ENCODE measurements at places on chromosomes 5 and 9. TPM values are rescaled to one million over a fixed set of nuclear protein-coding genes. Genes with fewer than 3 reads are reported as not detected.

PRR16 gene
- total RNA-seq: not detected

ADAMTSL1 gene
- total RNA-seq: not detected

SLC4A9 gene
- not detected for total RNA-seq

LTC4S gene
- total RNA-seq: 0.35 TPM

STOM gene
- 43.6 TPM for total RNA-seq

SHOC1 gene
- total RNA-seq: not detected

SPATA6L gene
- 1.9 TPM for total RNA-seq

TOPORS gene
- total RNA-seq: 28.8 TPM

TLX3 gene
- total RNA-seq: not detected

MRPS2 gene
- 44.4 TPM for total RNA-seq

EPB41L4A gene
- total RNA-seq: 0.07 TPM

IL13 gene
- not detected for total RNA-seq

DAPK1 gene
- 34.0 TPM for total RNA-seq

RGS3 gene
- total RNA-seq: 26.7 TPM

CKMT2 gene
- total RNA-seq: 1.2 TPM

CDC37L1 gene
- total RNA-seq: 21.6 TPM

PCA3 gene
- not detected for total RNA-seq

DOK3 gene
- 1.4 TPM for total RNA-seq

ZFYVE16 gene
- 55.7 TPM for total RNA-seq

INSL4 gene
- not detected for total RNA-seq

ITGA1 gene
- total RNA-seq: 23.1 TPM

SGCD gene
- not detected for total RNA-seq

SCGB3A2 gene
- total RNA-seq: not detected

ECSCR gene
- not detected for total RNA-seq

NPR3 gene
- not detected for total RNA-seq

SOHLH1 gene
- total RNA-seq: 0.32 TPM

CDX1 gene
- total RNA-seq: not detected

SLC25A2 gene
- total RNA-seq: 0.13 TPM

FBP2 gene
- total RNA-seq: not detected

SLIT3 gene
- total RNA-seq: not detected

CAVIN4 gene
- 1.00 TPM for total RNA-seq

PAEP gene
- total RNA-seq: 0.75 TPM

RNF208 gene
- 1.8 TPM for total RNA-seq

SOX30 gene
- total RNA-seq: not detected

SURF2 gene
- 13.6 TPM for total RNA-seq

CCDC180 gene
- 1.5 TPM for total RNA-seq

FRMPD1 gene
- not detected for total RNA-seq

SLC6A3 gene
- not detected for total RNA-seq

PLK2 gene
- total RNA-seq: 15.1 TPM

SV2C gene
- total RNA-seq: not detected

ZNF366 gene
- total RNA-seq: not detected

OTP gene
- not detected for total RNA-seq

CER1 gene
- total RNA-seq: not detected

HAVCR2 gene
- total RNA-seq: not detected

FOXD4 gene
- 0.18 TPM for total RNA-seq

CTNND2 gene
- total RNA-seq: not detected

TAS2R1 gene
- total RNA-seq: not detected

GPBP1 gene
- 72.2 TPM for total RNA-seq

BNIP1 gene
- 20.6 TPM for total RNA-seq

MIER3 gene
- 63.5 TPM for total RNA-seq

PCDHB8 gene
- total RNA-seq: 0.82 TPM

PPP1R26 gene
- 11.6 TPM for total RNA-seq

AFF4 gene
- total RNA-seq: 30.5 TPM

FGF18 gene
- not detected for total RNA-seq

SPATA31C1 gene
- not detected for total RNA-seq

PCDHA1 gene
- not detected for total RNA-seq
